HS-5 (cell line): ENCODE measurements at places on chromosomes 6 and 20.

DNA sequence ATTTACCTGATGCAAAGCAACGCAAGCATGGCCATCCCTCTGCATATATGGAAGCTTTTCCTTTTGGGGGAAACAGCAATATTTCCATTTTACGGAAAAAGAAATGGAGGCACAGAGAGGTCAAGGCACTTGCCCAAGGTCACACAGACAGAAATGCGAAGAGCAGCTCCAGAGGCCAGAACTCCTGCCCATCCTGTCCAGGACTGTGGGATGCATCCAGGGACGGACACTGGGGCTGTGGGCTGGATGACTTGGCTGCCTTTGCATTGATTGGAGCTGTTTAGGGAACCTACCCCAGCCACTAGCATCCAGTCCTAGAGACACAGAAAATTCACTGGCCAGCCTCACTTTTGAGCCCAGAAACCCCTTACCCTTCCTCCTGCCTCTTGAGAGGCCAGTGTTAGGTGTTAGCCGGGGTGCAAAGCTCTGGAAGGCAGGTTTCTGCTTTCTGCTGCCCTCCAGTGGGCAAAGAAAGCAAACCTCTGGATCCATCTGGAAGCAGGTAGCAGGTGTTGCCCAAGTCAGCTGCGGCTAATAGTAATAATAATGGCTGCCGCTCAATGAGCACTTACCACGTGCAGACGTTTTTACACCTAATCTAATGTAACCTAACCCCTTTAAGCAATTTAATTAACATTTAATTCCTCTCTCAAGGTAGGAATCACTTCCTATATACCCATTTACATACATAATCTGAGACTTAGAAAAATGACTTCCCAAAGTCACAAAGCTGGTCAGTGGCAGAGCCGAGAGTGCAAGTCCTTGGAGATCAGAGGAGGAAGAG, 31.7 kb upstream of the CCN5 start:
- no peak for DNase-seq

- peak; percentile 79 for DNase-seq
These were observed 54.4 kb downstream of the DTNBP1 start for GRCh38 chr6:15608396-15608795.

- DNase-seq, result no peak
These were observed 88.4 kb upstream of the JARID2 start for GRCh38 chr6:15157479-15157878.

GRCh38 chr6:157254538-157254937, 68.8 kb downstream of the TMEM242 start:
- no peak for DNase-seq

- DNase-seq, result peak; percentile 37
These were observed 70.7 kb downstream of the MYB start for GRCh38 chr6:135251498-135252441.

GRCh38 chr6:12361042-12361765, 71.0 kb downstream of the EDN1 start:
- no peak for DNase-seq

DNA sequence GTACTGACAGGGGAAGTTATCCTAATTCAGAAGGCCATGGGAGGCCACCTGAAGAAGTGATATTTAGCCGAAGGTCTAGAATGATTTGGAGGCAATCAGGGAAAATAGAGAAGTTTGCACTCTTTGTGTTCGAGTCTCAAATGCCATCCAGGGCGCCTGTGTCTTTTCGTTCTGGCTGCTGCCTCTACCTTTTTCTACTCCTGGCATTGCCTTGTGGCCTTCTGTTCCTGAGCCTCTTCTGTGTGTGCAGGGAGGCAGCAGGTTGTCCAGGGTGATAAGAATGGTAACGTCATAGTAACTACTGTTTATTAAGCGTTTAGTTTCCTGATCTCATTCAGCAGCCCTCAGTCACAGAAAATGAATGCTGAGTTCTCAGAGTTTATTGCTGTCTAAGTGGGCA, 252.1 kb downstream of the FARS2 start:
- no peak for DNase-seq

- DNase-seq, result no peak
These were observed 12.0 kb downstream of the SLC12A5 start for GRCh38 chr20:46040902-46041535.

- DNase-seq, result no peak
These were observed 23.2 kb upstream of the UNC93A start for GRCh38 chr6:167267921-167268401.

GRCh38 chr20:13109658-13110057, 100.9 kb downstream of the SPTLC3 start:
- DNase-seq, result no peak

DNA sequence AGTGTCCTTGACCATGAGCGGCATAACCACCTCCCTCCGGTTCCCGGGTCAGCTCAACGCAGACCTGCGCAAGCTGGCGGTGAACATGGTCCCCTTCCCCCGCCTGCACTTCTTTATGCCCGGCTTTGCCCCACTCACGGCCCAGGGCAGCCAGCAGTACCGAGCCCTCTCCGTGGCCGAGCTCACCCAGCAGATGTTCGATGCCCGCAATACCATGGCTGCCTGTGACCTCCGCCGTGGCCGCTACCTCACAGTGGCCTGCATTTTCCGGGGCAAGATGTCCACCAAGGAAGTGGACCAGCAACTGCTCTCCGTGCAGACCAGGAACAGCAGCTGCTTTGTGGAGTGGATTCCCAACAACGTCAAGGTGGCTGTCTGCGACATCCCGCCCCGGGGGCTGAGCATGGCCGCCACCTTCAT, 4.9 kb downstream of the TUBB1 start:
- no peak for DNase-seq
